Activated naive CD4-positive, alpha-beta T cell treated with anti-CD3 and anti-CD28 coated beads, Interleukin-2, amount 50 U/mL, for 16 hours (primary cell): ENCODE measurements at places on chromosomes 5 and 9.
A peak's percentile ranks its signal among the peaks of the same experiment; 100 is the strongest.

GRCh38 chr5:14286007-14286406 is 142.9 kb downstream of the TRIO start:
- no peak for DNase-seq

DNA sequence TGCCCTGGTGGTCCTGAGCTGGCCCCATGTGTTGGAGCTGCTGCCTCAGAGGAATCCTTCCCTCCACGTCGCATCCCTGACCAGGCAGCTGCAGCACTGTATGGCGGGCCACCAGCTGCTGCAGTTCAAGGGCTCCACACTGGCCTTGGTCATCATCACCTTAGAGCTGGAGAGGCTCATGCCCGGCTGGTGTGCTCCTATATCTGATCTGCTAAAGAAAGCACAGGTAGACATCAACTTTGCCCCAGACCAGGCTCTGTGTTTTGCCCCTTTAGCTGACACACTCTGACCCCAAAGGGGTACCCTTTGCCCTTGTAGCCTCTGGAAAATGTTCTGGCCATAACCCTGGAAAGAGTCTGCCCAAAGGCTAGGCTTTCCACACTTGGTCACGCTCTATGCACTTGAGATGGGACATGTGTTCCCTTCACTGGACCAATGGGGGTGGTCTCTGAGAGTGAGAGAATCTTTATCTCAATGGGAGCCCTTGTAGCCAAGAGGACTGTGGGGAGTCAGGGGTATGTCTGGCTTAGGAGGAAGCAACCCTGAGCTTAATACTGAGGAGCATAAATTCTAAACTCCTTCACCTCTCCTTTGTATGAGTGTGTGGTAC is 4.8 kb downstream of the CCNI2 start:
- no peak for DNase-seq

DNA sequence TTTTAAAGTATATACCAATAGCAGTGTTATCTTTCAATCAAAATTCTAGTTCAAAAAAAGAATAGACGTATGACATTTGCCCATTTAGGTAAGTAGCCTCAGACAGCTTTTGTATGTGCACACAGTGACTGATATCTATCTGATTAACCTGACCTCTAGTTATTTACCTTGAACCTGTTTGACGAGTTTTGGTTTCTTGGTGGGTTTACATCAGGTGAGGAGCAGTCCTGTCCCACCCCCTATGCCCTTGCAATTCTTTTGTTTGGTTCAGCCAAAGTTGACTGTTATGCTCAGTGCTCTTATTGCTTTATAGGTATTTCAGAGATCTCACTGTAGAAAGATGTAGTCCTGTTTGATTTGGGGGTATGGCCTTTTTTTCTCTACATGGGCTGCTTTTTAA is 147.2 kb downstream of the ISOC1 start:
- DNase-seq = no peak

- no peak for DNase-seq
Measured at GRCh38 chr5:5025774-5026408, 114.2 kb upstream of the ADAMTS16 start.

- no peak for DNase-seq
Measured at GRCh38 chr5:68449380-68449779, 233.8 kb downstream of the PIK3R1 start.

- DNase-seq = no peak
Measured at GRCh38 chr5:56745864-56746263, 69.5 kb upstream of the MAP3K1 start.

DNA sequence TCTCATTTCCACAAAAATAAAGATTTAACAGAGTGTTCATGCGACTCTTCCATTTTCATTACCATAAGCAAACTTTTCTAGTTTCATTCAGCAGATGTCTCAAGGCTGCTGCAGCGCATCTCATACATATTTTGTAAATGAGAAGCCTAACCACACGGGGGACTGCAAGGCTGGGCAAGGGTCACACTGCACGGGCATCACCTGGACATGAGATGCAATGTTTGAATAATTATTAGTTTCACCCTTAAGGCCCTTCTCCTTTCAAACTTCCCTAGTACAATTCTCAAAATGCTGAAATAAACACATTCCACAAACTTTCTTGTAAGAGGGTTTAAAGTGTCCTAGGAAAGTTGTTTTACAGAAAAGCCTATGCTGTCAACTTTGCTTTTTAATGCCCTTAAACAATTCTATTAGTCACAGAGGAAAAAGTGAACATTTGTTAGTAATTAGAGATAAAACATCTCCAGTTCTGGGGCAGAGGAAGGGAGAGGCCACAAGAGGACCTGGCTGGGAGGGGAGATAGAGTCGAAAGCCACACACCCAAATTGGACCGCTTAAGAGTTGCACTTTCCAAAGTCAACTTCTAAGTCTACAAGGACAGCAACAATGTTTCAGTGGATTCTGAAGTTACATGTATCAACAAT is 1.3 kb downstream of the DENND1A start:
- peak; percentile 16 for DNase-seq

GRCh38 chr9:3468421-3469205 is 57.2 kb downstream of the RFX3 start:
- no peak for DNase-seq

DNA sequence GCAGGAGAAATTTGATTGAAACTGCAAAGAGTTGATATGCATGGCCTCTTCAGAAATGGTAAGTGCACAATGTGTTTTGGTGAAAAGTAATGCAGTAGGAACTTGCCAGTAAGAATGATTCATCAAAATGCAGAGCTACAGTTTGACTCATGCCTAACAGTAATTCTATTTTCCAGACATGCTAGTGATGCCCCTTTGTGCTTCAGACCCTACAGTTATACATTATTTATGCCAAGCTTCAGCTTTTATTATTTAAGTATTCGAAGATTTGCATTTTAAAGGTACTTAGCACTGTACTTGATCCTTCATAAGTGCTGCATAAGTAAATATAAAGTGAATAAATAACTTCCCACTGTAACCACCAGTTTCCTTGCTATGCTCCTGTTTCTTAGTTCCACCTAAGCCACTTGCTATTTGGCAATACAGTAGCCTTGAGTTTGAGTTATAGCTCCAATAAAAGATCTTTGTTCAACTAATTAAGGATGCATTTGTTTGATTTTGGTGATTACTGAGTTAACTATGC is 3.6 kb upstream of the SPATA31E1 start:
- DNase-seq = no peak

DNA sequence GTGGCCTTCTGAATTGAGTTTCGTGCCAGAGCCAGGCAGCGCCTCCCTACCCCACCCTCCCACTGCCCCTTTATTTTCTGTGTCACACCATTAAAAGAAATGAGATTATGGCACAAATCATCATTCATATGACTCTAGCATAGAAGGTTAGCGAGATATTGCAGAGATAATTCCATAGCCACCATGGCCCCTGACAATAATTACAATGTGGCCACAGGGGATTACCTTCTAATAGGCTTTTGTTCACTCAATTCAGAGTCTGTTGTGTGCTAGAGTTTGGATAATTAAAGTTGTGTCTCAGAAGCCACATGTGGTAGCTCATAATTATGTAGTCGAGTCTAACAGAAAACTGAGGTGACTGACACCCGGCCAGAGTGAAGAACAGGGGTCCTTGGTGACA is 428.1 kb downstream of the ARHGEF28 start:
- DNase-seq = no peak
